ENCODE measurements at places on chromosomes 13 and 19.

- DNase-seq, result peak; percentile 67
Observed at GRCh38 chr13:112885782-112886268, 83.2 kb upstream of the MCF2L start.

DNA sequence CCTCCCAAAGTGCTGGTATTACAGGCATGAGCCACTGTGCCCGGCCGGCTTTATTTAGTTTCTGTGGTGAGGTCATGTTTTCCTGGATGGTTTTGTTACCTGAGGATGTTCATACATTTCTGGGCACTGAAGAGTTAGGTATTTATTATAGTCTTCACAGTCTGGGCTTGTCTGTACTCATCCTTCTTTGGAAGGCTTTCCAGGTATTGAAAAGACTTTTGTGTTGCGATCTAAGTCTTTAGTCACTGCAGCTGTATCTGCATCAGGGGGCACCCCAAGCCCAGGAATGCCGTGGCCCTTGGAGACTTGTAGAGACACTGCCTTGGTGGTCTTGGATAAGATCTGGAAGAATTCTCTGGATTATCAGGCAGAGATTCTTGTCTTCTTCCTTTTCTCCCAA is 12.8 kb downstream of the BLOC1S3 start:
- DNase-seq, result no peak

DNA sequence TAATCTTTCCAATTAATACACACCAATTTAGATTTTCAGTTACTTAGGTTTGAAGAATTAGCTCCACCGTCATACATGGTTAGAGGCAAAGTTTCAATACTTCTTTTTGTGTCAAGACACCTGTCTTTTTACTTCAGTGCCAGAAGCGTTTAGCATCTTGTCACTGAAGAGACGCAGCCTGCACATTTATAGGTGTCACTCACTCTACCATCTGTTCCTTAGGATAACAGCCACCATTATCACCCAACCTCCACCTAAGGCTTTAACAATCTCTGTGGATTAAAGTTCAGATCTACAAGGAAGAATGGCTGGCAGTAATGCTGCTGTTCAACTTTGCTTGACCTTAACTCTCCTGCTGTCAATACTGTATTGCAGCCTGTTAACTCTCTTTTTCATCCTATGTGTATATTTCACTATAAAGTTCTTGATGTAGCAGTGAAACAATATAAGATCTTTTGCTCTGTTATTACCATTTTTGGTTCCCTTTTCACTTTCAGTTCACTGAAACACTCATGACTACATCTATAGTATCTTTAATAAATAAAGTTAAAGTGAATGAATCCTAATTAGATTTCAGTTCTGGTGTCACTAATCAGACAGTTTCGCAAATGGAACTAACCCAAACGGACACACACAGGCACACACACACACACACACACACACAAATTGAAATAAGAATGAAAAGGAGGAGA is 435.6 kb downstream of the PCDH9 start:
- DNase-seq, result no peak

- no peak for DNase-seq
Observed at GRCh38 chr19:12667731-12668302, 1.2 kb downstream of the WDR83 start.

DNA sequence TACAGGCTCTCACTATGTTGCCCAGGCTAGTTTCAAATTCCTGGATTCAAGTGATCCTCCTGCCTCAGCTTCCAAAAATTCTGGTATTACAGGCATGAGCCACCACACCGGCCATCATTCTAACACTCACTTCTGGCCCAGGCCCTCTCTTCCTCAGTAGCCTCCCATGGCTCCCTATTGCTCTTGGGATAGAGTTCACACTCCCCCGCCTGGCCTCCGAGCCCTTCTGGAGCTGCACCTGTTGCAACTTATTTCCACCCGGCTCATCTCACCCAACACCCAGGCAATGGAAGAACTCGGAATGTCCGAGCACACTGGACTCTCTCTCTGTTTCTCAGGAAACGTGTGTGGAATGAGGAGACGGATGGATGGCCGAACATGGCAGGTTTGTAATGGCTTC is 9.0 kb upstream of the SBK3 start:
- DNase-seq, result no peak

GRCh38 chr13:51916962-51917361 is 55.2 kb downstream of the CCDC70 start:
- DNase-seq, result no peak

- no peak for DNase-seq
Observed at GRCh38 chr19:19021115-19021514, 12.2 kb downstream of the SUGP2 start.

GRCh38 chr13:23462815-23463559 is 29.5 kb upstream of the SACS start:
- DNase-seq, result no peak

GRCh38 chr19:51354742-51355148 is 11.4 kb downstream of the ETFB start:
- DNase-seq, result no peak

- no peak for DNase-seq
Observed at GRCh38 chr13:39888865-39889810, 233.7 kb downstream of the COG6 start.

DNA sequence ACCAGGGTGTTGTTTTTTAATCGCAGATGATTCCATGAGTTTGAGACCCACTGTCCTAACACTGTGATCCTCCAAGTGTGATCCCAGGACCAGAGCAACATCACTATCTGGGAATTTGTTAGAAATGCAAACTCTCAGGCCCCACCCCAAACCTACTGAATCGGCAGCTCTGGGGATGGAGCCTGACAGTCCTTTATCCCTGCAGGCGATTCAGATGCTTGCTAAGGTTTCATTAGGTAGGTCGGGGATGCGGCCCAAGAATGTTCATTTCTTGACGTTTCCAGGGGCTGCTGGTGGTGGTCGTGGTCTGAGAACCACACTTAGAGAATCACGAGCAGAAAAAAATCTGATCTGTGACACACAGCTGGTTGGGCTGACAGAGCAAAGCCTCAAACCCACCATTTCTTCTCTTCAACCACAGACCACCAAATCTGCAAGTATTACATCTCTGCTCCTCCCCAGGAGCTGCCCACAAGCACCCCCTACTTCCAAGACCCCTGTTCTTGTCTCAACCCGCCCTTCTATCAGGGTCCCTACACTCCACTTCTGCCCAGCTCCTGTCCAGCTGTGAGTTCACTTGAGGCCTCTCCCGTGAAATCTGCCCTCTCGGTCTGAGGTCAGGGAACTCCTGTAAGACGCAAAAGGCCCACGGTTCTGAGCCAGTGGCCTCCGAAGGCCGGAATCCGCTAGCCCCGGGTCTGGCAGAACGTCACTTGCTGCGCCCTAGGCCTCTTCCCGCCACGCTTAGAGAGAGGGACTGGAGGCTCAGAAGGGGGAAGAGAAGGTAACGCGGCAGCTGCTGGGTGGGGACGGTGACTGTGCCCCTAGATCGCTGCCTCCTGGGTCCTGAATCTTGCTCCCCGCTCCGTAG is 1.1 kb upstream of the FARP1 start:
- no peak for DNase-seq

DNA sequence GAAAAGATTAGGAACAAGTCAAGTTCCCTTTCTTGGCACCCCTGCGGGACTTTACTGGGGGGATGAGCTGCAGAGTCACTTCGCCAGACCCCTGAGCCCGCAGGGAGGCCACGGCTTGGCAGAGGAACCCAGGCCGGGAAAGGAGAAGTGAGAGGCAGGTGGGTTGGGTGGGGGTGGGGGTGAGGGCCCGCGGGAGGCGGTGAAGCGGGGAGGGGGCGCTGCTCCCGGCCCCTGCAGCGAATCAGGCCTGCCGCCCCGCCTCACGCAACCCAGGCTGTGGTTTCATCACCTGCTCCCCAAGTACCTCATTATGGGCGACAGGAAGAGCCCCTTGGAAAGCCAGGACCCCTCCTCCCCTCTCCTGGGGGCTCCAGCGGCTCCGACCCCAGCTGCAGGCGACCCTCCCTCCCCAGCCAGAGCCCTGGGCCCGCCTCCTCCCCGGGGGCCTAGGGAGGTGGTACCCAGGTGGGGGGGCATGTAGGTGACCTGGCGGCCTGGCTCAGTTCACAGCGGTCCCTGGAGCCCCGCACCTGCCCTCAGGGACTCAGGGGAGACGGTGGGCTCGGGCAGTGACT is 9.5 kb downstream of the MEF2B start:
- no peak for DNase-seq

GRCh38 chr19:31054430-31054829 is 294.8 kb downstream of the TSHZ3 start:
- DNase-seq, result no peak

DNA sequence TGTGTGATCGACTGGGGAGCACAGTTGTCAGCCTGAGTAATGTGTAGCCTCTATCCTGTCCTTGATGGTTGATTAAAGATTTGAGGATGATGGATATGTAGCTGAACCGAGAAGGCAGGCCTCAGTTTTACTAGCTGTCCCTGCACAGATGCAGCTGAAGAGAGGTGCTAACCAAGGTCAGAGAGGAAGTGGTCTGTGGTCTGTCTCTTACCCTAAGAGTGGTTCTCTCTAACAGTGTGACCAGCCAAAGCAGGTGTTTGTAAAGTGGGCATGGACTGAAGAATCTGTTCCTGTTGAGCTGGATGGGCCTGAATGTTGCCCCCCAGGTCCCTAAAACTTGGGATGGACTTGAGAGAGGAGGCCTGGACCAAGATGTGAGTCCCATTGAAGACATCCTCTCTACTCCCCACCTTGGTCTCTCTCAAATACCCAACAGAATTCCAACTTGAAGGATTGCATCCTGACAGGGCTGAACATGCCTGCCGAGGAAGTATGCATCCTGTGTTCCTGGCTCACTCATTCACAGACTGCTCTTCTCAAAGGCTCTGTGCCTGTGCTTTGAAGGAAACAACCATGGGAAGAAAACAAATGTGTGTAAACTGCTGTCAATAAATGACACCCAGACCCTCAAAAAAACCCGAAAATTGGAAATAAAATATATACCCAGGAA is 223.8 kb downstream of the MAB21L1 start:
- no peak for DNase-seq

GRCh38 chr19:56900573-56901097 is 60.1 kb upstream of the PEG3 start:
- DNase-seq, result no peak

GRCh38 chr13:45878966-45879365 is 27.4 kb upstream of the SIAH3 start:
- DNase-seq, result no peak

- DNase-seq, result no peak
Observed at GRCh38 chr19:13053238-13053637, 49.4 kb downstream of the LYL1 start.

- peak; percentile 92 for DNase-seq
Observed at GRCh38 chr19:15869109-15869555, 28.7 kb downstream of the CYP4F2 start.

- no peak for DNase-seq
Observed at GRCh38 chr13:21164631-21165030, 11.7 kb downstream of the SKA3 start.

DNA sequence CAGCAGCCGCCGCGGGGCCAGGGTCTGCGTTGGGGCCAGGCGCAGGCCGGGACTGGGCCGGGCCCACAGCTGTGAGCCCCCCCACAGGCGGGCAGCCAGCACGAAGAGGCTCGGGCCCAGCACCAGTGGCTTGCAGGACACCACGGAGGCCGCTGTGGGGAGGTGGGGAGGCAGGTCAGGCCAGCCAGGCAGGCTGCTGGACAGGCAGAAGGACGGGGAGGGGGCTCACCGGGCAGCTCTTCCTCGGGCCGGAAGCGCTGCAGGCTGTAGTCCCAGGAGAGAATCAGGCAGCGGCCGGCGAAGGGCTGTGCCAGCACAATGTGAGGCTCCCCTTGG is 8.3 kb downstream of the LGI4 start:
- DNase-seq, result no peak

DNA sequence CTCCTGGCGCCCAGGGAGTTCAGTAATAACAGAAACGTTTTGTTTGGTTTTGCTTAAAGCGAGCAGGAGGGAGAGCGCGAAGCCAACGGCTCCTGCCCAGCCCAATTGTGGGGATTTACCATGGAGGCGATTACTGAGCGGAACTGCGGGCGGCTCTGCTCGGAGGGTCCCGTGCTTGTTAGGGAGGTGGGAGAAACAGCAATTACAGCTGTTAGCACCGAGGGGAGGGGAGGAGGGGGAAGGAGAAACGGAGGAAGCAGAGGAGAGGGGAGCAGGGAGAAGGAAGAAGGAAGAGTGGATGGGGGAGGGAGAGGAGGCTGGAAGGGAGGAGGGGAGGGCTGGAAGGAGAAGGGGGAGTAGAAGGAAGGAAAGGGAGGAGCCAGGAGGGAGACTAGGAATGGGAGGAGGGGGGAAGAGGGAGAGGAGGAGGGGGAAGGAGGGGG is 7.7 kb upstream of the ONECUT3 start:
- no peak for DNase-seq

GRCh38 chr19:48295458-48295857 is 25.6 kb downstream of the ZNF114 start:
- no peak for DNase-seq

- no peak for DNase-seq
Observed at GRCh38 chr19:46766569-46767317, 20.5 kb upstream of the STRN4 start.

DNA sequence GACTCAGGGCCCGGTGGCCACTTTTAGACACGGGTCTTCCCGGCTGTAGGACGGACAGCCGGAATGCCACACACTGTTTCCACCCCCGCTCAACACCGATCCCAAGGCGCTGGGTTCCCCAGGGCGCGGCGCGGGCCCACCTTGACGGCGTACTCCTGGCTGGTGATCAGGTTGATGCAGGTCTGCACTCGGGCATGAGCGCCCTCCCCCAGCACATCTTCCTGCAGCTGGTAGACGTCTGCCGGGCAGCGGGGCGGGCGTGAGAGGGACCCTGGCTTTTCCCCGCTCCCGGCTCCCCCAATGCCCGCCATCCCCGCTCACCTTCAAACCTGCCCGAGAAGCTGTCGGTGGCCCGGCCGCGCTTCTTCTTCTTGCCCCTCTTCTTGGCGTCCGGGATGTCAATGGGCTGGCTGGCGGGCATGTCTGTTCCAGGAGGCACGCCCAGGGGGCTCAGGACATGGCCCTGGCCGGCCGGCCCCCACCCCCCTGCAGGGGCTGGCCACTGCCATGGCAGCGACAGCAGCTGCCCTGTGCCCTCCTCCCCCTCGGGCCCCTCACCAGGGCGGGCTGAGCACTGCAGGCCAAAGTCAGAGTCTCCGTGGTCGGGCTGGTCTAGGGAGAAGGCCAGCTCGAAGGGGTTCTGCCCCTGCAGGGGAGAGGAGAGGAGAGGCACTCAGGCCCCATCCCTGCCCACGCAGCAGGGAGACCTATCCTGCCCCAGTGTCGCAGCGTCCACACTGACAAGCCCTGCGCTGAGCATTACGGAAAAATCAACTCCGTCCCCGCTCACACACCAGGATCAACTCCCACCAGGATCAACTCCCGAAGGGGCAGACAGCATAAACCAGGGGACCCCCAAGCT is 4.8 kb downstream of the MKNK2 start:
- no peak for DNase-seq

DNA sequence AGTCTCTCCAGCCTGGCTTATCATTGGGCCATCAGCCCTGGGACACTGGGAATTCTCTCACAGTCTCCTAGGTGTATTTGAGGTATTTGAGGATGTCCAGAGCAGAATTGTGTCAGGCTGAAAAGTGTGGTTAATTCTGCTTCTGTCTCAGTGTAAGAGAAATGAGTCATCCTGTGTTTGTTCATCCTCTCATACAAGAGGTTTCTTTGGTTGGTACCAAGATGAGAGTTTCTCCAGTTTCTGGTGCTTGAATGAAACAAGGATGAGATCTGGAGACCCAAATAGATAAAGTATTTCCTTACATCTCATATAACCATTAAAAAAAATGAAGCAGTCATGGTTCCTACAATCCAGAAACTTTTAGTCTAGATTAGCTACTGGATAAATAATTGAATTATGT is 7.7 kb downstream of the ZNF253 start:
- DNase-seq, result no peak

GRCh38 chr19:17757125-17757524 is 5.8 kb downstream of the FCHO1 start:
- peak; percentile 40 for DNase-seq

- no peak for DNase-seq
Observed at GRCh38 chr19:2846180-2846894, 5.1 kb downstream of the ZNF555 start.
